ENCODE measurements at places on chromosomes 7 and 10.

- DNase-seq, result no peak
Observed at GRCh38 chr10:102673236-102673818, 29.0 kb downstream of the TRIM8 start.

GRCh38 chr10:15088428-15089261 is at the start of gene ACBD7:
Gene ACBD7 (minus strand): TSS chr10:15088776. CDS start chr10:15088728, 48 bp downstream.
- DNase-seq, result peak; percentile 52

GRCh38 chr10:59905066-59905730 is 1.2 kb downstream of the CCDC6 start:
- no peak for DNase-seq

GRCh38 chr7:116621649-116622048 is 50.3 kb upstream of the MET start:
- peak; percentile 91 for DNase-seq

- no peak for DNase-seq
Observed at GRCh38 chr10:76466836-76467503, 1035.5 kb downstream of the LRMDA start.

GRCh38 chr7:4268040-4268965 is 413.8 kb upstream of the FOXK1 start:
- DNase-seq, result no peak

GRCh38 chr10:93410697-93411348 is 71.3 kb downstream of the MYOF start:
- no peak for DNase-seq
